ENCODE measurements at places on chromosomes 5 and 9.

DNA sequence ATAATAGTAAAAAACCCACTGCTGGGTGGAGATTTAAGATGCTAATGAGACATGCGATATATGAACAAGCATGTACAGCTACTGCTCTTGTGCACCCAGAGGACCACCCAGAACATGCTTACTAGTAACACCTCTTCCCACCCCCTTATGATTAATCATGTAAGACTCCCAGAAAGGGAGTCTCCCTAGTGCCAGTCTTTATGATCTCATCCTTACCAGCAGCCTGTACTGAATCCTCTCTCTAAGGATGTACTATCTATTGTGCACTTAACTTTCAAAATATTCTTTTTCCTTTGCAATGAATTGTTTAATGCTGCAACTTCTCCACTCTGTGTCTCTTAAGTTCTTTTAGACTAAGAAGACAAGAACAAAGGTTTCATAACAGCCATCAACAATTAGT is 9.1 kb upstream of the MAT2B start:
- no peak for DNase-seq

GRCh38 chr9:134891053-134891452 is 10.4 kb downstream of the FCN2 start:
- DNase-seq = no peak

GRCh38 chr5:71957292-71957898 is 149.9 kb upstream of the MAP1B start:
- no peak for DNase-seq

DNA sequence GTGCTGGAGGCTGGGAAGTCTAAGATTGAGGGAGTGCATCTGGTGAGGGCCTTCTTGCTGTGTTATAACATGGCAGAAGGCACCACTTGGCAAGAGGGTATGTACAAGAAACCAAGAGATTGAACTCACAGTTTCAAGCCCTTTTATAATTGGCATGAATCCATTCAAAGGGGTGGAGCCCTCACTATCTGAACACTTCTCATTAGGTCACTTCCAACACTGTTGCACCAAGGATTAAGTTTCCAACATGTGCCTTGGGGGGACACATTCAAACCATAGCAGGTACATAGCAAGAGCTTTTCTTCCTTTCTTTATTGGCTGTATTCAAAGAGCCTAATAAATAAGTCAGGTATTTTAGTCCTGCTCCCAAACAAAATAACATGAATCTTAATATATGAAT is 62.7 kb downstream of the PRELID2 start:
- DNase-seq = no peak

DNA sequence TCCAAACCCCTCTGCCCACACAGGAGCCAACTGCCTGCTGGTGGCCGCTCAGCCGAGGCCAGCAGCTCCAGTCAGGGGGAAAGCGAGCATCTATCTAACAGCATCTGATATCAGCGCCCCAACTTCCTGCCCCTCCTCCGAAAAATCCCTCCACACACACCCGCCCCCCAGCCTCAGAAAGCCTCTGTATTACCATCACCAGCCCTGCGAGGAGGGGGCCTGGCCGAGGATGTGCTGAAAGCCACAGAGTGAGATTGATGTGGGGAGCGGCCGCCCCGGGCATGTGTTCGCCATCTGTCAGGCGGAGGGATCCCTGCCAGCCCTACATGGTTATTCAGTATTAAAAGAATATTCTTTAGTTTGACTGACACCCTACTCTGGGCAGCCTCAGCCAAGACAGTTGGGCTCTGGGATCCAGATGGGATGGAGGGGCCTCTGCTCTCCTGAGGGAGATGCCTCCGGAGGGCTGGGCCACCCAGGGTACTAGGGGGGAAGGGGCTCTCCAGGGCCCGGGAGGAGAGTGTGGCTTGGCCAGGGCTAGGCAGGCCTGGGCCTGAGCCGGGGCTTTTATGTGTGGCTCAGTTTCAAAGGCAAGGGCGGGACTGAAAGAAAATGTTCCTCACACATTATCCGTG is 98.0 kb downstream of the HSD17B3 start:
- peak; percentile 86 for DNase-seq

- no peak for DNase-seq
Observed at GRCh38 chr5:124825250-124825982, 79.0 kb upstream of the ZNF608 start.

GRCh38 chr5:88770276-88771257 is 112.4 kb downstream of the MEF2C start:
- no peak for DNase-seq

DNA sequence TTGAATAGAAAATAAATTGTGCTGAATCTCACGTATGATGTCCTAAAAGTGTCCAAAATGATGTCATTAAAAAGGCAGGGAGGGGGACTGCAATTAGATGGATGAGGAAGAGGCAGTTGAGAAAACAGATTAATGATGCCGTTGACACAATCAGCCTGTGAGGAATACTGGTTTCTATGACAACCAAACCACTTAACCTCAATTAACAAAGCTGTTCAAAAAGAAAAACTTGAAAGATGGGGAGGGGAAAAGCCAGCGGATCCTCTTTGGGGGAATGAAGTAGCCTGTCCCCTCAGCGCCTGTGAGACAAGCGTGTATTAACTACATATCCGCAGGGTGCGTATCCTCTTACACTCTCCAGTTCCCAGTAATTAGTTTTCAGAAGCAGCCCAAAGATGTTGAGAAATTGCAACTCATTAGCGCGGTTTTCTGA is 160.7 kb downstream of the TTC39B start:
- peak; percentile 34 for DNase-seq

DNA sequence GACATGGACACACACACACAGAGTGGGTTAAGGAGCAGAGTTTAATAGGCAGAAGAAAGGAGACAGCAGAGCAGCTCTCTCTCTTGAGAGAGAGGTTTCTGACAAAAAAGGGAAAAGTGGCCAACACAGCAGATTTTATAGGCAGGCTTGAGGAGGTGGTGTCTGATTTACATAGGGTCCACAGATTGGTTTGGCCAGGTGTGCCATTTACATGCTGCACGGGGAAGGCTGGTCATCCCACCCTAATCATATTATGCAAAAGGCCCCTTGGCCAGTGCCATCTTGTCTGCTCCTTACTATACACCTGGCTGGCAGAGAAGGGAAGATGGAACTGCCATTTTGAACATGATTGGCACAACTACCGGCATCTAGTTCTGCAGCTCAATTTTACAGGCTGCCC is 240.8 kb downstream of the NPR3 start:
- no peak for DNase-seq

DNA sequence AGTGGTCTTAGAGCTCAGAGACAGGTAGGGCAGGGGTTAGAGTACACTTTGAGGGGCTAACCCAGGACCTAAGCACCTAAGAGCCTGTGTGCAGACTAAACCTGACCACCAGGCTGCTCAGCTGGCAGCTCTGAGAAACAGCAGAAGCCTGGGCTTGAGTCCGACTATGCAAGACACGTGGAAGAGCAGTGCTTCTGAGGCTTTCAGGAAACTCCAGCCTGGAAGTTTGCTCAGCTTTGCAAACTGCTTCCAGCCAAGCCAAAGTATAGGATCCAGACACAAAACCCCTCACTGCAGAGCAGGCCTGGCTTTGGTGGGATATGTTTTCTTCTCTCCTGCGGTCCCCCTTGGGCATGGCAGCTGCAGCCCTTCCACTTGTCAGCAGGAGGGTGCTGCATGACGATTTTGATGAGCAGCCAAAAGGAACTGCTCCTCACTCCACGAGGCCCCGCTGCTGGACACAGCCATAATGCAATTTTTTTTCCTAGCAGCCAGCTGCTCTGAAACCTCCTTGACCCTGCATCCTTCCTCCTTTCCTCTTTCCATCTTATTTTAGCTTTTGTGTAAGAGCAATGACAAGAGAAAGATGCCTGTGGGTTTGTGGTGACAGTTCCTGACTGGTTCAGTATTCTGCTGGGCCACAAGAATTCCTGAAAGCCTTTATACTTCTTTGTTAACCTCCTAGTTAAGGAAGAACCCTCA is 123.1 kb downstream of the LIFR start:
- no peak for DNase-seq

GRCh38 chr5:69416699-69417098 is 1.8 kb downstream of the MARVELD2 start:
- DNase-seq = no peak

- DNase-seq = peak; percentile 52
Observed at GRCh38 chr9:34986540-34987047, 3.0 kb upstream of the DNAJB5 start.

Data from NCI-H446 (cell line).